ENCODE measurements at places on chromosomes 3 and 15. TPM values are rescaled to one million over a fixed set of nuclear protein-coding genes. Genes with fewer than 3 reads are reported as not detected.

Gene ROPN1
- not detected for total RNA-seq

Gene FMN1
- 0.16 TPM for total RNA-seq

Gene HHATL
- total RNA-seq: not detected

Gene IGSF11
- total RNA-seq: 6.6 TPM

Gene SLC6A11
- total RNA-seq: not detected

Gene ALDH1L1
- 0.11 TPM for total RNA-seq

Gene AADAC
- total RNA-seq: 18.8 TPM

Gene TMEM207
- total RNA-seq: not detected

Gene CTXN2
- total RNA-seq: not detected

Gene SYNPR
- not detected for total RNA-seq

Gene C3orf85
- not detected for total RNA-seq

Gene FBXW12
- not detected for total RNA-seq

Gene KNL1
- total RNA-seq: 7.0 TPM
